ENCODE measurements at places on chromosomes 13 and 19.
A peak's percentile ranks its signal among the peaks of the same experiment; 100 is the strongest.

DNA sequence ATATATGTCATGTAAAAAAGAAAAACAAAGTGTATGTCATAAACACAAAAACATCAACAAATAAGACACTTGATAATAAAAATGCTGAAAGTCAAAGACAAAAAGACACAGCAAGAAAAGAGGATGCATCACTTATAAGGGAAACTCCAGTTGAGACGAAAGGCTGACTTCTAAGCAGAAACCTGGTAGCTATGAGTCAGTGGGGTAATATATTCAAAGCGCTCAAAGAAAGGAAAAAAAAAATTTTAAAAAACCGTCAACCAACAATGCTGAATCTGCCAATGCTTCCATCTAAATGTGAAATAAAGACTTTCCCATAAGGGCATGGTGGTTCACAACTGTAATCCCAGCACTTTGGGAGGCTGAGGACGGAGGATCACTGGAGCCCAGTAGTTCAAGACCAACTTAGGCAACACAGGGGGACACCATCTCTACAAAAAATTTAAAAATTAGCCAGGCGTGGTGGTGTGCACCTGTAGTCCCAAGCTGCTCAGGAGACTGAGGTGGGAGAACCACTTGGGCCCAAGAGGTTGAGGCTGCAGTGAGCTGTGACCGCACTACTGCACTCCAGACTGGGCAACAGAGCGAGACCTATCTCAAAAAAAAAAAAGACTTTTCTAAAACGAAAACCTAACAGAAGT lies 24.0 kb downstream of the USP12 start:
- peak; percentile 21 for DNase-seq

DNA sequence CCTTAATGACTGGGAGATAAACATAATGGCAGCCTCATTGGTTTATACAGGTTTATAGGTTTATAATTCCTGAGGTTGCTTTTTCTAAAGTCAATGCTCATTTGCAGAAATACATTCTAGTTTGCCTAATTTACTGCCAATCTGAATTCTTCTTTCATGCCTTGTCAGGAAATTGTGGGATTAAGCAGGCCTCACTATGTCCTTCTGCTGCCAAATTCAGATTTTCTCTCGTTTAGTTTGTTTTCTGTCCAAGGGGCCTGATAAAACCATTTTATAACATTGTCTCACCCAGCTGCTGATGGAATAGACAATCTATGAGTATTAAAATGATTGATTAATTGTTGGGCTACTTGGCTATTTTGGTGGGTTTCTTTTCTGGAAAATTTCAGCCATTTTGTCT lies 42.4 kb upstream of the OBI1 start:
- DNase-seq, result no peak

- no peak for DNase-seq
Measured at GRCh38 chr19:35311901-35312665, 16.9 kb upstream of the CD22 start.

DNA sequence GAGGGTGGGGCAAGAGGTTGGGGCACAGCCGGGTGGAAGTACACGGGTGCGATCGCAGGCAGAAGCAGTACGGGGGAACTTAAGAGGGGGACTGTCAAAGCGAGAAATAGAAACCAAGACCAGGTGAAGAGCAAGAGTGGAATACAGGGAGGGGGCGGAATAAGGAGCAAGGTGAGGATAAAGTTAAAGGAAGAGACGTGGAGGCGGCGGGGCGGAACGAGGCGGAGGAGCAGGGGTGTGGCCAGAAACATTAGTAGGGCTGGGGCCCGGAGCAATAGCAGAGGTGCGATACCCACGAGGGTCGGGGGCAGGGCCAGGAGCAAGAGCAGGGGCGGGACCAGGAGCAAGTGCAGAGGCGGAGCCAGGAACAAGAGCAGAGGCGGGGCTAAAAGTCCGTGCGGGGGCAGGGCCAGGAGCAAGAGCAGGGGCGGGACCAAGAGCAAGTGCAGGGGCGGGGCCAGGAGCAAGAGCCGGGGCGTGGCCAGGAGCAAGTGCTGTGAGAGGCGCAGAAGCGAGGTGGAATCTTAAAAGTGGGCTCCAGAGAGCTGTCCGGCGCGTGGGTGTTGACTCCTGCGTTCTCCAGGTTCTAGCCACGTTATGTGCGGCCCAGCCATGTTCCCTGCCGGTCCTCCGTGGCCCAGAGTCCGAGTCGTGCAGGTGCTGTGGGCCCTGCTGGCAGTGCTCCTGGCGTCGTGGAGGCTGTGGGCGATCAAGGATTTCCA lies 1.2 kb downstream of the CATSPERG start:
- peak; percentile 82 for DNase-seq

GRCh38 chr13:109951491-109951890 lies 165.1 kb upstream of the IRS2 start:
- no peak for DNase-seq

- peak; percentile 44 for DNase-seq
Measured at GRCh38 chr13:19864024-19864745, 736 bp upstream of the ZMYM5 start.
